Activated naive CD4-positive, alpha-beta T cell (primary cell): ENCODE measurements at places on chromosomes 16 and 17.

DNA sequence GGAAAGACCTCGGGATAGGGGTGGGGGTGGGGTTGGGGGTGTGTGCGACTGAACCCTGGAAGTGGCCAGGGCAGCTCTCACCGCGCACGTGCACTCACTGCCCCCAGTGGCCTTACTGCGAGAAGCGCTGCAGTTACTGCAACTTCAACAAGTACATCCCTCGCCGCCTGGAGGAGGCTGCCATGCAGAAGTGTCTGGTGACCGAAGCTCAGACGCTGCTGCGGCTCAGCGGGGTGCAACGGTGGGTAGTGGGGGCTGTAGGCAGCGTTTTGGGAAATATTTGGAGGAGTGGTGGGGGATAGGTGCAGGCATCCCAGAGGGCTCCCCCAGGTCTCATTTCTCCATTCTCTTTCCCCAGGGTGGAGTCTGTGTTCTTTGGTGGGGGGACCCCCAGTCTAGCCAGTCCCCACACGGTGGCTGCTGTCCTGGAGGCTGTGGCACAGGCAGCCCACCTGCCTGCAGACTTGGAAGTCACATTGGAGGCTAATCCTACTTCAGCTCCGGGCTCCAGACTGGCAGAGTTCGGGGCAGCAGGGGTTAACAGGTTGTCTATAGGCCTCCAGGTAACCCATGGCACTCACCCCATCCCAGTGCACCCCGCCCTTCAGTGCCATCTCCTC lies 972 bp downstream of the RSAD1 start:
- DNase-seq, result peak; percentile 57

- DNase-seq, result no peak
Observed at GRCh38 chr16:57863434-57864160, 61.3 kb upstream of the KIFC3 start.

DNA sequence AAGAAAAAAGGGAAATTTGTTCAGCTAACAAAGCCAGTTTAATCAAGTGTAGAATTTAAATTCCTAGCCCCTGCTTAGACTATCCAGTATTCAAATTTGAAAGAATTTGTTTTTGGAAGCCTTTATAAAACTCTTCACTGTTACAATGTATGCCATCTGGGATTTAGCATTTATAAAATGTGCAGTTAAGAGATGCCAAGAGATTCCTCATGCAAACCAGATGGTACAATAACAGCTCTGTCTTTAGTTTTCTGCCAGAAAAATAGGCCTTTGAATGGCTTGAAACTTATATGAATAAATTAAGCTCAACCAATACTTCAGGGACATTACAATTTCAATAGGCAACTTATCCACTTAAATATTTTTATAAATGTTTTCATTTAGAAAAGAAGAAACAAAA lies 6.8 kb upstream of the ANKS4B start:
- DNase-seq, result no peak

DNA sequence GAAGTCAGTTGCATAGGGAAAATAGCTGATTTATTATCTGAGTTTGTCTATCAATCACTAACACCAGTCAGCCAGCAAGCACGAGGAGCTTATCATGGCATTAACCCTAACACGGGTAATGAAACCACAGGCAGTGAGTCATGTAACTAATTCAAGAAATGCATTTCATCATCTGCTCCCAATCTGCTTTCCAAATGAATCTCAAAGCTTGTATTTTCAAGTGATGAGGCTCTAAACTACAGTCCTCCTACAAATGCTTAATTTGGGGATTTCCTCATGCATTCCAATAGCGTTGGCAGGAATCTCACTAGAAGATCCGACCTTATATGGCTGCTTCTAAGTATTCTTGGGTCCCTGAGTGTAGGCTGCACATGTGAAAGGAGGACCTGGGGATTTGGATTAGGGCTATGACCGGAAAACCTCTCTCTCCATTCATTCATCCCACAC lies 118.4 kb upstream of the HSBP1 start:
- no peak for DNase-seq

DNA sequence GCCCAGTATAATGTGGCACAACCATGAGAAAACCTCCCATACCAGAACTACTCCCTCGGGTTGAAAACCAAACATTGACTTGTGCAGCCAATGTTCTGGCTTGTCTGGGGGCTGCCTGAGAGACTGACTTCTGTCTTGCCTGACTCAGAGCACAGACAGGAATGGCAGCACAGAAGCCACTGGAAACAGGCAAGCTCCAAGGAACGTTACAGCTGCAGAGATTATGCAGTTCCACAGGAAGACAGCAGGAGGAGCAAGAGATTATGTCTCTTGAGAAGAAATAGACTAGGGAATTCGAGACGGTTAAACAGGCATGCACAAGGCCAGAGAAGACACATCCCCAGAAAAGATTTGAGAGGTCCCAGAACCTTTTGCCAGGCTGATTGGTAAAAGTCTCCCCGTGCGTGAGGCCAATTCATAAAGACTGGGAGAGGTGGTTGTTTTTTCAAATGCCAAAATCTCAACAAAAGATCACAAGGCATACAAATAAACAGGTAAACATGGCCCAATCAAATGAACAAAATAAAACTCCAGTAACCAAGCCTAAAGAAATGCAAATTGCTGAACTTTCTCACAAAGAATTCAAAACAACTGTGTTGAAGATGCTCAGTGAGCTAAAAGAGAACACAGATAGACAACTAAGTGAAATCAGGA lies 90.6 kb upstream of the CDH5 start:
- no peak for DNase-seq

GRCh38 chr17:79874329-79874981 lies 35.2 kb upstream of the CBX4 start:
- no peak for DNase-seq

GRCh38 chr16:12398029-12398682 lies 405.5 kb downstream of the CPPED1 start:
- no peak for DNase-seq

GRCh38 chr16:24499193-24499814 lies 40.1 kb upstream of the RBBP6 start:
- no peak for DNase-seq

- DNase-seq, result no peak
Observed at GRCh38 chr17:45812102-45812501, 28.0 kb downstream of the CRHR1 start.

- DNase-seq, result no peak
Observed at GRCh38 chr16:86382067-86382773, 128.1 kb upstream of the FOXF1 start.

- DNase-seq, result no peak
Observed at GRCh38 chr16:89200124-89200849, at the start of gene SLC22A31. TSS of gene SLC22A31 (minus strand) at chr16:89200537. CDS start at chr16:89200501, 36 bp downstream.

DNA sequence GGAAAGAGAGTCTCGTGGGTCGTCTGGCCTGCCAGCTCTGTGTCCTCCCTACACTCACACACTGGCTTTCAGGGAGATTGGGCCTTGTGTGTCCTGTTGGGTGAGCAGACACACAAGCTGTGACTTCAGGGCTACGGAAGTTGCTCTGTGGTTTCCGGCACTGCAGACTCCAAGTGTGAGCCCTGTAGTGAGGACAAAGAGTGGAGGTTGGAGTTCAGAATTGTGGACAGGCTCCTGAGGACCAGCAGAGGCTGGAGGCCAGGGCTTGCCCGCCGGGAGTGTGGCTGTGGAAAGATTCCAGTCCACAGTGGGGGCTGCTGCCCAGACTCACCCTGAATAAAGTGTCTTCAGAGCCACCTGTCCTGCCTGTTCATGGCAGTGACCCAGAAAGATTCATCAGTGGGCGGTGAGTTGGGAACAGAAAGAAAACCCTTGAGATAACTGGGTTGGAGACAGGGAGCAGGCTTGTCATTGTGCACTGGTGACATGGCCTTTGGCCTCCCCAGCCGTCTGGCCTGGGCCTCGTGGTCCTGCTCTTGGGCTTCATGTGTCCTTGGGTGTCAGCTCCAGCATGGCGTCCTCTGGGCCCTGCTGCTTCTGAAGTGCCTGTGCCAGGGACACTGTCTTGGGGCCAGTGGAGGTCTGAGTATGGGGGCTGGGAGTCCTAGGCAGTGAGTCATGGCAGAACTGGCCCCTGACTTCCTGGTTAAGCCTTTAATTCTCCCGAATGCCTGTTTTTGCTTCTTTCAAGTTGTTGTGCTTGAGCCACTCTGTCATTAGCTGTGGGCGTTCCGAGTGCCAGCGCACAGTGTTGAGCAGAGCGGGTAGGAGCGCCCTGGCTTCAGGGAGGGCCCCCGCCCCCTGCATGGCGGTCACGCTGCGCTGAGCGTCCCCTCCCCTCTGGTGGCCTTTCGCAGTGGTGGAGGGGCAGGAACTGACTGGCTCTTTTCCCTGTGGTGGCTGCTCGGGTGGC lies 19.9 kb upstream of the ZNF750 start:
- no peak for DNase-seq

DNA sequence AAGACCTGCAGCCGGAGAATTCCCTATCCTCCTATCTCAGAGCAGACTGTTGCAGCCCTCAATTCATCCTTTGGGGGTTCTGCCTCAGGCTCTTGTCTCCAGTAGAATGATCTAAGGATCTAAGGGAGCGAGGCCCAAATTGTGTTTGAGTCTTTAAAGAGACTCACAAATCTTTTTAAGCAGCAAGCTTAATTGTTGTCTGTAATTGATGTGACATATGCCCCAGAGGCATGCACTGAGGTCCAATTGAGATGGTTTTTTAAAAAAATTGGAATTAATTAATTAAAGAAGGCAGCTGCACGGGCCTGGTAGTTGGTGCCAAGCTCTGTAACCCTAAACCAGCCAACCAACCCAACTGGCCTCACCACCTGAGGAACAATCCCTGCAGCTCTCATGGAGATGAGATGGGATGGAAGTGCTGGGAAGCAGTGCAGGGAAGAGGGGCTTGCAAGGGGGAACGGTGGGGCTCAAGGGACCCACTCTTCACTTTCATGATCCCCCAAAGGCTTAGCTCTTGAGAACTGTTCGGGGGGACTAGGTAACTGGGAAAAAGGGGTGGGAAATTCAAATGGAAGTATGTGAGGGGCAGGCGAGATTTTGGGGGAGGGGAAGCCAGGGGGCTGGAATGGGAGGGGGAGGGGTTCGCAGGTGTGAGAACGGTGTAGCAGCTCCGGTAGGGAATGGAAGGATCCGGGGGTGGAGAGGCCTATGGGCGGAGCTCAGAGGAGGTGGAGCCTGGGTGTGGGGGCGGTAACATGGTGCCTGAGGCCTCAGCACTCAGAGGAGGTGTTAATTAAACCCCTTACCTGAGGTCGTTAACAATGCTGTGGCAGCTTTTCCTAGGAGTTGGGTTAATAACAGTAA lies 9.2 kb upstream of the ZNF652 start:
- no peak for DNase-seq

DNA sequence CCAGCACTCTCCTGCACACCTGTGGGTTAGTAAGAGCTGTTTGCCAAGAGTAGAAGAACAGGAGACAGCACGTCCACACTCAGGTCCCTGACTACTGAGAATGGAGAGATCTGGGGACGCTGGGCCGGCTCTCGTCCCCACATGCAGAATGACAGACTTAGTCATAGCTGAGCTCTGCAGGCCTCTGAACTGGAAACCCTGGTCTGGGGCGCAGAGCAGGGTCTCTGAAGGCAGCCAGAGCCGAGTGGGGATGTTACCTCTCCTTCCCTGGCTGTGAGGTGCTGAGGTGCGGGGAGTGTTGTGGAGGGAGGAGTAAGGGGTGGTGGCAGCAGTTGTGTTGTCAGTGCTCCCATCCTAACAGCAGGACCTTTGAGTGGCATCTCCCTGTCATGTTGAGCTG lies 7.2 kb upstream of the JPT2 start:
- DNase-seq, result no peak

GRCh38 chr17:13862346-13862745 lies 207.0 kb upstream of the COX10 start:
- no peak for DNase-seq
